ENCODE measurements at places on chromosomes 11 and 22.

DNA sequence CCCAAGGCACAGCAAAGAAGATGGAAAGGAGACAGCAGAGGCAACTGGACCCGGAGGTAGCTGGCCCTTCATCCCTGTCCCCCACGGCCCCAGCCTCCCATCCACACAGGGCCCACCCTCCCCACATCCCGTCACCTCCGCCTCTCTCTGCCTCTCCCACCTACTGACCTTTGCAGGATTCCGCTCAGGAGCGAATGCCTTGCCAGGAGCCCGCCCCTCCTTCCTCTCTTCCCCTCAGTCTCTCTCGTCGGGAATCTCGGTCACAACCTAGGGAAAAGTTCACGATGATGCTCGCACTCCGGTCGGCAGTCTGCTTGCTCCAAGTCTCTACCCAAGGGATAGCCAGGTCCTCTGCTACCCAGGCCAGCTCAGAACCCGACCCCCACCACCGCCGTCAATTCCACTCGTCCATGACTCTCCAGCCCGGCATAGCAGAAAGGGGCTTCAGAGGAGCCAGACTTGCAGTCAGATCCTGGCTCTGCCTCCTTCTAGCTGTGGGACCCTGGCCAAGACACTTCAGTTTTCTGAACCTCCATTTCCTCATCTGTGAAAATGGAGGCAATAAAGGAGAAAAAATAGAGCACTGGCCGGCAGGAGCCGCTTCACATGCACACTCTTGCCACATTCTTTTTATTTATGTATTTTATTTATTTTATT is 10.2 kb downstream of the AHNAK start:
- DNase-seq = no peak

- no peak for DNase-seq
Observed at GRCh38 chr22:42646569-42647525, 2.3 kb downstream of the CYB5R3 start.

DNA sequence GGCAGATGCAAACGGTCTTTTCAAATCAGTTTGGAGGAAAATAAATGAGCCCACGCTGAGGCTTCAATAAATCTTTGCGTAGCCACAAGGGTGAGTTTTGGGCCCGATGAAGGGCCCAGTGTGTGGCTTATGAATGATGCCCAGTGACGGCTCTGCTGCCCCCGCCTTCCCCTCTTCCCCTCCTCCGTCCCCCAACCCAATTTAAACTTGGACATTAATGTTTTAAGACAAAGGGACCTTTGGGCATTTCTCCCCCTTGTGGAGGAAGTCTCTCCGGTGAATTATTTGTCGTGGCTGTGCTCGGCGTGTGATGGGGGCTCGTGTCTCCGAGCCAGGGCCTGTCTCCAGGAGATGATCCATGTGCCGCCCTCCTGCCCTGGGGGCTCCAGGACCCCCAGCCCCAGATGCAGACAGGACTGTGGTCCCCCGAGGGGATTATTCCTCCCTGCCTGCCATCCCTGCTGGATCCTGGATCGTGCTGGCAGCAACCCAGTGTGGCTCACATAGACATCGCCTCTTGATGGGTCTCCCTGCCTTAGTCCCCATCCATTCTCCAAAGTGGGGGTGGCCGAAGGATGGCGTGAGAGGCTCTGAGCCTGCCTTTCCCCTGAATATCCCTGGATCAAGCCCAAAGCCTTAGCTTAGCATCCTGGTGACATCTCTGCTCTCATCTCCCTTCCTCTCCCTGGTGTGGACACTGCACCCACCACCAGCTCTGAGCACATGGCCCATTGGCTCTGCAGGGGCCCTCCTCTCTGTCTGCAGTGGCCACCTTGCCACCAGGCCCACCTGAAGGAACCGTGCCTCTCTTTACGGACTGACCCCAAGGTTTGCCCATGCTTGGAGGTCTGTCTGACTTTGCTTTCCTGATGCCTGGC is 56.4 kb downstream of the SMIM38 start:
- DNase-seq = no peak

- DNase-seq = no peak
Observed at GRCh38 chr22:41480397-41480735, 11.4 kb downstream of the ACO2 start.

- DNase-seq = peak; percentile 21
Observed at GRCh38 chr22:30396871-30397655, at the start of gene SEC14L2. TSS of gene SEC14L2 (plus strand) at chr22:30397018. CDS start at chr22:30397117, 99 bp downstream.
